ENCODE measurements at places on chromosomes 3 and 15.
A peak's percentile ranks its signal among the peaks of the same experiment; 100 is the strongest.

GRCh38 chr3:58563386-58564035 lies 13.7 kb downstream of the FAM107A start:
- no peak for DNase-seq

DNA sequence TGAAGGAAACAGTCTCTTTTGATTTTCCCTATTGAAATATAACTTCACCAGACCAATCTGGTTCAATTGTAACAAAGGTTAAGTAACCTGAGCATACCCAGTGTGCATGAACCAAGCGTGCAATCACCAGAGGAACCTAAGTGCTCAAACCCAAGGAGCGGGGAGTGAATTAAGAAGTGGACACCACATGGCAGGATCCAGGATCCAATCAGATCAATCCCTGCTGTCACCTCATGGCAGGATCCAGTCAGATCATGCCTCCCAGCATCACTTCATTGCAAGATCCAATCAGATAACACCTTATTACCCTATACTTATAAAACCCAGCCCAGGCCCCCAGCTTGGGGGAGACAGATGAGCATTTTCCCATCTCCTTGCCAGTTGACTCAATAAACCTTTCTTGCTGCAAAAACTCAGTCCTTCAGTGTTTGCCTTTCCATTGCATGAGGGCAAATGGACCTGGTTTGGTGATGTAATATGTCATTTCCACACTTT lies 38.9 kb upstream of the RNU6-1 start:
- DNase-seq: no peak

DNA sequence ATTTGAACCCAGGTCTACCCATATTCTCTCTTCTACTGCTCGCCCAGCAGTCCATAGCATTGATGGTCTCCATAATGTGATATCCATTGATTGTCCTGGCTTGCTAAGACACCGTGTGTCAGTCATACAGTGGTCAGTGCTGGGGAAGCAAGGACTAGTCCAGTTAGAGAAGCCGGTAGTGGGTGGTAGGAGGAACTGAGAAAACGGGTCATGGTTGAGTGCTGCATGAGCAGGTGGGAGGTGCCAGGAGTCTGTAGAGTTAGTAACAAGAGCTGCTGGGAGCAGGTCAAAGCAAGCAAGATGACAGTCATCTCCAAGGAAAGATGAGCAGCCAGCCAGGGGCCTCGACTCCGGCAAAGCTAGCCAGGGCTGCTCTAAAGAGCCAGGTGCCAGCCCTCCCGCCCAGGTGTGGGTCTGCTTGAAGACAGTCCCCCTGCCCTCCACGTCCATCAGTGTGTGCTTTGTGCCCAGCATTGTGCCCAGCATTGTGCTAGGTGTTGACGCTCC lies 29.5 kb upstream of the USP3 start:
- DNase-seq: no peak

GRCh38 chr3:31968927-31969418 lies 12.1 kb downstream of the OSBPL10 start:
- DNase-seq: peak; percentile 98

DNA sequence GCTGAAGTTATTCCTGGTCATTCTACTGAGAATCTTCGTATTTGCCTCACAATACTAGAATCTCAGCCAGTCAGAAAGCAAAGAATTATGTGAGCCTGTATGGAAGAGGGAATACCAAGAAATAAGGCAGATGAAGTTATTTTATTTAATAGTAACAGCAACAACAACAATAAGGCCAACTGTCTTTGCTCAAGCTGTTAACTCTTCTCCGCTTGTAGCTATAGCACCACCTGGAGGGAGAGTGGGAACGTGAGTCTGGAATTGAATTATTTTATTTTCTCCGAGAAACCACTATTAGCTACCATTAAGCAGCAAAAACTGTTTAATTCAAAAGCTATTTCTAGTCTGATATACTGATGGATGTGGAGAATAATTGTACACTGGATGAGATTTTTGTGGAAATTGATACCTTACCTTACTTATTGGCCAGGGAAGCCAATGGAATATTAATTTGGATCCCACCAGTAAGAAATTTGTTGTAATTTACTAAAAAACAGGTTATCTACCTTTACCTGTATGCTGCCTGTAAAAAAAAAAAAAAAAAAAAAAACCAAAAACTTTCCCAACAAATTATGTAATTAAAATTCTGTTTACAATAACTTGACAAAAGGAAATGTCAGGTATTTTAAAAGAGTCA lies 50.1 kb downstream of the CALML4 start:
- peak; percentile 77 for DNase-seq

- DNase-seq: no peak
Observed at GRCh38 chr3:73716418-73716817, 91.7 kb upstream of the PDZRN3 start.

DNA sequence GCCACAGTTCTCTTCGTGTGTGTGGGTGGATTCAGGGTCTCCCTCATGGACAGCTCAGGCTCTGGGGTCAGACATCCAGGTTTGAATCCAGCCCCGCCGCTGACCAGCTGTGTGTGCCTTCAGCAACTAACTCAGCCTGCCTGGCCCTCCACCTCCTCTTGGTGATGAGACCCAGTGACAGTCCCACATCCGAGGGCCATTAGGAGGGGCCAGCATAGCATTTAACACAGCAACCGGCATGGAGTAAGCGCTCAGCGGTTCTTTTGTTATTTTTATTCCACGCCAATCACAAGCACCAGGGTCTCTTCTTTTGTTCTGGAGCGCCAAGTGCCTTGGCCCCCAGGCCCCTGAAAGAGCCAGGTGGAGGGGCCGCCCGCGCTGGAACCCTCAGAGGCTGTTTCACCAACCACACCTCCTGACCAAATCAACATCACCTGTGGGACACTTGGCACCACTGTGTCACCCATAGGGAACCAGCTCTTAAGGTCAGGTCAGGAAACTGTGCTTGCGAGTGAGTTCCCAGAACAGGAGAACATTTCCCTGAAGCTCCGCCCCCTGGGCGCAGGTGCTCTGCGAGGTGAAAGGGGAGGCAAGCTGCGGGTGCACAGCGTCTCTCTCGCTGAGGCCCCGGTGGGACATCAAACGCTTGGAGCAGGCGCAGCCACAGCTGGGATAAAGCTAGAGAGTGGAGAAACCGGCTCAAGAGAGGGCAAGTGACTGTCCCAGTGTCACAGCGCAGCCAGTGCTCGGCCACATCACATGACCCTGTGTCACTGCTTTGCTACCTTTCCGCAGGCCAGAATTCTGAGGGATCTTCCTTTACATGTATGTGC lies 311.3 kb downstream of the UACA start:
- no peak for DNase-seq

GRCh38 chr3:186960347-186960746 lies 30.0 kb downstream of the ST6GAL1 start:
- DNase-seq: no peak

DNA sequence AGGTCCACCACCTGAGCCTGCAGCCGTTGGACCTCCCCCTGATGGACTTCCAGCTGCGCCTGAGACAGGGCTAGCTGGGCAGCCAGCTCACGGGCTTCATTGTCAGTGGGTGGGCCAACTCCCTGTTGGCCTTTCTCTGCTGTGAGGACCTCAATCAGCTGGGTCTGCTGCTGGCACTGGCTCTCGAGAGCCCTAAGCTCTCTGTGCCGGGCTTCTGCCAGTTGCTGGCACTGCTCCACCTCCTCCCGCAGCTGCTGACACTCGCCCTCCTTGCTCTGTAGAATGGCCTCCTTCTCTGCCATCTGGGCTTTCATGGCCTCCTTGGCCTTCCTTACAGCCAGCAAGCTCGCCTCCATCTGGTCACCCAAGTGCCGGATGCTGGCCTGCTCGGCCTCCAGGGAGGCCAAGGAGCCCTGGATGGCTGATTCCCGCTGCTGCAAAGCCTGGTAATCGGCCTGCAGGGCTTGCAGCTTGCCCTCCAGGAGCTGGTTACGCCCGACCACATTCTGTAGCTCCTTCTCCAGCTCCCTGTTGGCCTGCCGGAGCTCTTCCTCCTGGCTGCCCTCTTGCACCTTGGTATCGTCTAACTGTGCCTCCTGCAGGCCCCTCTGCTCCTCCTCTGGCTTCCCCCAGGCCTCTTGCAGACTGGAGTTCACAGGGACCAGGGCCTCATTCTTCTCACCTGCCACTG lies 23.8 kb downstream of the CXCR6 start:
- no peak for DNase-seq

DNA sequence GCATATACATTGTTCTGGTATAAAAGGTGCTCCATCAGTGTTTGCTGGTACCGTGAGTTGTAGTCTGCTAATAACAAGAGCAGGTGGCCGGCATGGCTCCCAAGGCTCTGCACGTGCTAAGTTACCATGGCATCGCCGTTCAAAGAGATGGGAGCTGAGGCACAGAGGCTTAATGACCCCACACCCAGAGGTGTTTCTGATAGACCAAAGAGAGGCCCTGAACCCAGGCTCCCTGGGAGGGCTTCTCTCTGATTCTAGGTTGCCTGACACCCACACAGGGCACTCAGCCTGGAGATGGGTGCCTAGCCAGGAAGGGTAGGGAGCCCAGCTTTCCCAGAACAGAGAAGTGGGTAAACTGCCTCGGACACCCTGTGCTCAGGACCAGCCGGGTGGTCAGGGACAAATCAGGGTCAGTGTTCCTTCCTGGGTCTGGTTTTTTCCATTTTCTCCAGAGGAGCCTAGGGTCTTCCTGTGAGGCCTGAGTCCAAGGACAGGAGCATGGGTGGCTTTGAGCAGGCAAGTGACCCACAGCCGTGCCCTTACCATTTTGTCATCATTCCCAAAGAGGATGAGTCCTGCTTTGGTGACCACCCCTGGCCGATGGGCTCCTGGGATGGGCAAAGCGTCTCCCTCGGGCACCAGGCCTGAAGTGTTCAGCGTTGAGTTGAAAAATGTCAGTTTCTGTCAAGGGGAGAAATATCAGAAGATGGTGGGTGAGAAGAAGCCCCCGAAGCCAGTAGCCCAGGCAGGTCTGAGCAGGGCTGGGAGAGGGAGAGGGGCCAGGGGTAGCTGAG lies 27.3 kb downstream of the ALDH1L1 start:
- no peak for DNase-seq

DNA sequence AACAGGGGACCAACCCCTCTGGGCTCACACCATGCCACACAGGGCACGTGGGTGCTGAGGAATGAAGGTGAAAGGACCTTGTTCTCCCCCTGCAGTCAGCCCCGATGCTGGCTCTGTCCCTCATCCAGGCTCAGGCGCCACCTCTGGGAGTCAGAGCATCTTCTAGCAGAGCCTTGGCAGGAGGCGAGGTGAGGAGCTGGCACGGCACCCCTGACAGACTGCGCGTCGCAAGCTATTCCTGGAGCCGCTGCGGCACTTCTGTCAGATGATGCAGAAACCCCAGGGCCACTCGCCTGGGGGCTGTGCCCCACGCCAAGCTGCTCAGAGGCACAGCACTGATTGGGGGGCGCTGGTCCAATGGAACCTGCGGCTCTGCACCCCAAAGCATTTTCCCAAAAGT lies 62.0 kb downstream of the MGLL start:
- no peak for DNase-seq

DNA sequence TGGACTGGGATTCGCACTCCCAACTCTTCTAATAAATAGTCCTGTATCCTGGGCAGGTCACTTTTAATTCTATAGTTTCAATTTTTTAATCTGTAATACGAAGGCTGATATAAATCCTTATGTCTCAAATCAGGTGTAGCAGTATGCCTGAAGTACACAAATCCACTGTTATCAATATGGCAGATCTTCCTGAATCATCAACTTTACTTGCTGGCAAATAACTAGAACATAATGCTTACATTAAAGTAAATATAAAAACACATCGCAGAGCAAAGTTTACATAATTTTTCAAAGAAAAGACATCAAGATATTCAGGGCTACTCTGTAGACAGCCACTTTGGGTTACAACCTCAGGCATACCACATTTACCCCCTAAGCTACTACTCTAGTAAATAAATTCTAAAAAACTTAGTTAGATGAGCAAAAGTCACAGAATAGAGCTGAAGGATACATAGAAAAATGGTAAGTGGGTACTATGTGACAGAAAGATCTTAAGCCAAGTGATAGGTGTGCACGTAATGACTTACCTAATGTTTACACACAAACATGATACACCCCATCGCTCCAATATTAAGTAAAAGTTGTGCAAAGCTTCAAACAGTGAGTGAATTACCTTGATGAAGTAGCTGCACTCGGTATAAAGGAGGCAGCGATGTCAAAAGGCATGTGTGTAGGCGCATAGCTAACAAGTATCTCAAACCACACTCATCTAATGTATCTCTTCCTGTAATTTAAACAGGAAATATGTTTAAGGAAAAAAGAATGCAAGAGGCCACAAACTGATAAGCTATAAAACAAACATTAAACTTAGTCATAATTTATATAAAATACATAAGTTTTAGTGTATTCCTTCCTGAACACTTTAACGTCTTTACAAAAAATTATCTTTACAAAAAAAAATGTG lies 127.9 kb downstream of the DMXL2 start:
- DNase-seq: peak; percentile 73

GRCh38 chr3:38136393-38136776 lies 542 bp downstream of the ACAA1 start:
- peak; percentile 60 for DNase-seq

DNA sequence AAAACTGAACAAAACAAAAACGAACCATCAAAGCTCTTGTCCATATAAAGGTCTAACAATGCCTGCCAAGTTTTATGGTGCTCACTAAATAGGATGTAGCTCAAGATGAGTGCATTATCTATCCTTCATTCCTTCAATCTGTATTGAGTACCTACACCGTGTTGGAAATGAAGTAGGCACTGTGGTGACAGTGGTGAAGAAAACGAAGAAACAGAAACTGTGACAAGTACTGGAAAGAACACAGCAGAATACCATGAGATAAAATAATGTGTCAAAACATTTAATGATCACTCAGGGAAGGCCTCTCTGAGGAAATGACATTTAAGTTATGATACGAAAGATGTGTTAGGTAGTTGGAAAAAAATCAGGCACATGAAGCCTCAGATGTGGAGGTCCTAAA lies 36.2 kb downstream of the CBLB start:
- no peak for DNase-seq

DNA sequence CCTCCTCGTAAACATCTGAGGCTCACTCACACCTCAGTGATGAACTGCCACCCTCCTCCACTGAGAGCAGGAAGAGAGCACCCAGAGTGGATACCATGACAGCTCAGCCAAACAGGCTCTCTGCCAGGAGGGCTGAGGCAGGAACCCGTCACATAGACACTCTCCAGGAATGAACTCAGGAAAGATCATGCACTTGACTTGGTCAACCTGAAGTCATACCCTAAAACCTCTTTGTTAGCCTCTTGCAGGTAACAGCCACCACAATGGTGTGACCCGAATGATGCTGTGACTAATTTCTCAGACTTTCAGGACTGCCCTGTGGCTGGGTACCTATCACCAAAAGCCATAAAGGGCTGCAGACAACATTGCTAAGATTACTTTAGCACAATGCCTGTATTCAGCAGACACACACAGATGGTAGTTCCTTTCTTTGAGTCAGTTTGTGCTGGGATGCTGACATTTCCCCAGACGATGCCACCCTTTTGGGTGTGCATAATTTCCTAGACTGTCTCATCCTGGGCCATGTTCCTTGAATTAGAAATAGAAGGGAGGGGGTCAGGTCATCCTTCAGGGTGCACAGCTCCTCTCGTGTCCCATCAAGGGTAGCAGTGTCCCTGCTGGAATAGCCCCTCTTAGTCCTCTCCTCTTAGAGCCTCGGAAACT lies 30.3 kb downstream of the CX3CR1 start:
- DNase-seq: no peak

- DNase-seq: no peak
Observed at GRCh38 chr3:127682561-127682960, 9.8 kb downstream of the ABTB1 start.

- no peak for DNase-seq
Observed at GRCh38 chr15:85773970-85774369, 20.8 kb downstream of the KLHL25 start.

Measured in fibroblast of villous mesenchyme (primary cell).